ENCODE measurements at places on chromosomes 6 and 20.

DNA sequence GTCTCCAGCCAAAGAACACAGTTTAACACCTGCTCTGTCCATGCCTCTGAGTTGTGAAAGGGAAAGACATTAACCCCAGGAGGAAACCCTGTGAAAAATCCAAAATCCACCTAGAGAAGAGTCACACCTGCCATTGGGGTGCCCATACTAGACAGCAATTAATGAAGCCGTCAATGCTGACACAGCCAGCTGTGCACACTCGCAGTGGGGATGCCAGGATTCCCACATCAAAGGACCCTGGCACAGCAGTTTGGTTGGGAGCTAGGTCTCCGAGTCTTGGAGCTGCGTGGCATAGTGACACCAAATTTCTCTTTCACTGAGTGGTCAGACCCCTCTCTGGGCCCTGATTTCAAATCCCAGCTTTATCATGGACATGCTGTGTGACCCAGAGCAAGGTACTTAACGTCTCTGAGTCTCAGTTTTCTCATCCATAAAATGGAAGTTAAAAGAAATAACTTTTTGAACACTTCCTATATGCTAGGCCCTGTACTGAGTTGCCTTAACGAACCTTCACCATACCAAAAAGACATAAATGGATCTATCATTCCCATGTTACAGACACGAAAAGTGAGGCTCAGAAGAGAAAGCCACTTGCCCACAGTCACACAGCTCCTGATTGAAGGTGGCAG lies 30.8 kb downstream of the BPIFB1 start:
- DNase-seq: no peak

- no peak for DNase-seq
These were observed 53.9 kb downstream of the HS3ST5 start for GRCh38 chr6:114288701-114289495.

DNA sequence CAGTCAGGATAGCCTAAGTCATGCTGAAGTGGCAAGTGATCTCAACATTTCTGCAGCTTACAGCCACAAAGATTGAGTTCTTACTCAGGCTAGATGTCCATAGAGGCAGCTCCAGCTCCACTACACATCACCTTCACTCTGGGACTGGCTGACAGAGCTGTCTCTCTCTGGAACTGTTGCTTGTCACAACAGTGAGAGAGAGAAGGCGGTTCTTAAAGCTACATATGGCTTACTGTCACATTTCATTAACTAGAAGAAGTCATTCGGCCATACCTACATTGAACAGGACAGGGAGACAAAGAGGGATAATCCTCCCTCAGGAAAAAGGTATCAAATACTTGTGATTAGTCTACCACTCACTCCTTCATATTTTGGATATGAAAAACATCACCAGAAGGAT lies 914.9 kb upstream of the FLRT3 start:
- DNase-seq: no peak

GRCh38 chr6:130116273-130116672 lies 97.9 kb downstream of the L3MBTL3 start:
- DNase-seq: no peak

- DNase-seq: no peak
These were observed 37.4 kb upstream of the GABRR1 start for GRCh38 chr6:89254569-89254968.

- no peak for DNase-seq
These were observed 107.6 kb downstream of the THBS2 start for GRCh38 chr6:169145991-169146501.

- DNase-seq: no peak
These were observed 172.8 kb downstream of the KLHL32 start for GRCh38 chr6:97097068-97098047.

- no peak for DNase-seq
These were observed 12.3 kb upstream of the UBE2V1 start for GRCh38 chr20:50125279-50125678.

- no peak for DNase-seq
These were observed 275.9 kb downstream of the FOXC1 start for GRCh38 chr6:1885576-1886011.

DNA sequence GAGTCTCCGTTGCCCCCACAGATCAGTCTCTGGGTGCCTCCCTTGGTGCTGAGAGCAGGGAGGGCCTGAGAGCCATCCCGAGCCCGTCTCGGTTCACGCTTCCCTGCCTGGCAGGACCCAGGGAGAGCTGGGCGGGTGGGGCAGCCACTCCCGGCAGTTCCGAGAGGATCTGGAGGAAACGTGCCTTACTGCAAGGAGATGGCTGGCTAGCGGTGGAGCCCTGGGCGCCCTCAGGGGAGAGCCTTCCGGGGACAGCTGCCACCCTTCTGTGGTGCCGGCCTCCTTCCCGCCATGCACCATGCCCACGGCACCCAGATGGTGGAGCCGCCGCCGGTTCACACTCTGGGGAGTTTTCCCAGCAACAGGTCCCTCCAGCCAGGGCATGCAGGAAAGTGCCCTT lies 45.8 kb upstream of the SLCO4A1 start:
- no peak for DNase-seq

DNA sequence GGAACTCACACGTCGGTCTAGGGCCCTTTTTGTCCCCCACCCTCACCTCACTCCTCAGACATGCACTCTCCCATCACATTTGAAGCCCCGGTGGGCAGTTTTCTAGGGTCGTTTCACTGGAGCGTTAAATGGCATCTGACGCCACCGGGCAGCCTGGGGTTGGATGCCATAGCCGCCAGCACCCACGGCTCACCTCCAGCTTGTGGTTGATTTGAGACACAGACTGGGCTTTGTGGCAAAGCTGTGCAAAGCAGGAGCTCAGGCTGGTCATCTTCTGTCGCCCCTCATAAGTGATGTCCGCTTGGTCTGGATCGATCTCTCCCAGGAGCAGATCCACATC lies 530 bp downstream of the GOPC start:
- no peak for DNase-seq

- no peak for DNase-seq
These were observed 160.8 kb downstream of the PDE7B start for GRCh38 chr6:136012198-136012887.

DNA sequence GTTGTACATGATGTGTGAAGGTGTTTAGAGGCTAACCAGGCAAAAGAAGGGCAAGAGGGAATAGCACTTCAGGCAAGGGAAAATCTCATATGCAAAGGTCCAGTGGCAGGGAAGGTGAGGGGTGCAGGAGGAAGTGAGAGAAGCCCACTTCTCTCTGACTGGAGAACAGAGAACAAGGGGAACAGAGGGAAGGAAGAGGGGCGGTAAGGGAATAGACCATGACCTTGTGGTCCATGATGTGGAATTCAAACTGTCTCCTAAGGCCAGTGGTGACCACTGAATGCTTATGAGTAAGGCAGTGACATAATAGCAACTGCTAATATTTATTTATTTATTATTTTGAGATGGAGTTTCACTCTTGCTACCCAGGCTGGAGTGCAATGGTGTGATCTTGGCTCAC lies 20.6 kb upstream of the SLC9A8 start:
- no peak for DNase-seq

GRCh38 chr6:110652520-110652919 lies 162.7 kb downstream of the CDK19 start:
- no peak for DNase-seq

- no peak for DNase-seq
These were observed 10.1 kb downstream of the SLC35F1 start for GRCh38 chr6:117917176-117917575.

DNA sequence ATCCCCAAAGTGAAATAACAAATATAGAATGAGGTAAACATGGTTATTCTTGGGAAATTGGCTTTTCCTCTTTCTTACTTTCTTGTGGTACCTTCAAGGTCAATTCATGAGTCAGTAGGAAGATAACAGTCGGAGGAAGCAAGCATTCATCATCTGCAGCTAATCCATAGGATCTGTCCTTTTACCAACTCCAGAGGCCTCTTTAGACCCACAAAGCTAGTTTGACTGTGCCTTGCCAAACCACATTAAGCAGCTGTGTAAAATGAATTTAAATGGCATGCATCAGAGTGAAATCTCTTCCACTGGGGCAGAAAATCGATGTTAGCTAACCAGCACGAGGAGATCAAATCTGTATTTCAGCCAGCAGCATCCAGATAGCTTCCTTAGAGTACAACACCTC lies 171.3 kb downstream of the TMEM242 start:
- no peak for DNase-seq

DNA sequence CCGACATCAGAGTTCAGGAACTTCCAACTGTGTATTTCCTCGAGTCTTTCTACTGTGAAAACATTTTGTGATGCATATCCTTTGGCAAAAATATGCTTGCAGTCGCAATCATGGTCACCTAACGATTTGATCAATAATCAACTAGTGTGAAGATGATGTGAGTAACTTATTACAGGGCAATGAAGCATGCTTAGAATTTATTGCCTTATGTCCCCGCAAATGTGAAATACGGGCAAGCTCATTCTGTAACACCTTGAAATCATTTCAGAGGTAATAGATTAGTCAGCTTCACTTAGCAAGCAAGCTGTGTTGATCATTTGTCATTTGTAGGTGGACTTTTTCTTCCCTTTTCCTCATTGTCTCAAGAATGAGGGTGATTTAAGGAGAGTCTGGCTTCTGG lies 67.9 kb upstream of the DOK5 start:
- DNase-seq: no peak

- DNase-seq: peak; percentile 86
These were observed at the start of gene CASP8AP2 for GRCh38 chr6:89829472-89830169. TSS of gene CASP8AP2 (plus strand) at chr6:89829880.

DNA sequence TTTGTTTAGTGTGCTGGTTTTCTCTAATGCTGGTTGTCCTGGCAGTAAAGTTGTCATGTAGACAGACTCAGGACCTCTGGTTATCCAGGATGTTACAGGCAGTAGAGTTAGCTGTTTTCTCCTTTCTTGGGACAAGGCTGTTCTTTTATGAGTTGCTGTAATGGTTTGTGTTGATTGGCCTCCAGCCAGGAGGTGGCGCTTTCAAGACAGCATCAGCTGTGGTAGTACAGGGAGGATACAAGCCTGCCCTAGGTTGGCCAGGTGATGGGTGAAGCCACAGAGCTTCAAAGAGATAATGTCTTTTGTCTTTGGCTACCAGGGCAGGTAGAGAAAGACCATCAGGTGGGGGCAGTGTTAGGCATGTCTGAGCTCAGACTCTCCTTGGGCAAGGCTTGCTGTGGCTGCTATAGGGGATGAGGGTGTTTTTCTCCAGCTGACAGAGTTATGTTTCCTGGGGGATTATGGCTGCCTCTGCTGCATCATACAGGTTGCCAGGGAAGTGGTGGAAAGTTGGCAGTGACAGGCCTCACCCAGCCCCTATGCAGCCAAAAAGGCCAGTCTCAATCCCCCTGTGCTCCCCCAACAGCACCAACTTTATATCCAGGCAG lies 127.2 kb upstream of the TAB2 start:
- peak; percentile 25 for DNase-seq

- no peak for DNase-seq
These were observed 92.5 kb upstream of the ADGRF1 start for GRCh38 chr6:47134476-47135189.

DNA sequence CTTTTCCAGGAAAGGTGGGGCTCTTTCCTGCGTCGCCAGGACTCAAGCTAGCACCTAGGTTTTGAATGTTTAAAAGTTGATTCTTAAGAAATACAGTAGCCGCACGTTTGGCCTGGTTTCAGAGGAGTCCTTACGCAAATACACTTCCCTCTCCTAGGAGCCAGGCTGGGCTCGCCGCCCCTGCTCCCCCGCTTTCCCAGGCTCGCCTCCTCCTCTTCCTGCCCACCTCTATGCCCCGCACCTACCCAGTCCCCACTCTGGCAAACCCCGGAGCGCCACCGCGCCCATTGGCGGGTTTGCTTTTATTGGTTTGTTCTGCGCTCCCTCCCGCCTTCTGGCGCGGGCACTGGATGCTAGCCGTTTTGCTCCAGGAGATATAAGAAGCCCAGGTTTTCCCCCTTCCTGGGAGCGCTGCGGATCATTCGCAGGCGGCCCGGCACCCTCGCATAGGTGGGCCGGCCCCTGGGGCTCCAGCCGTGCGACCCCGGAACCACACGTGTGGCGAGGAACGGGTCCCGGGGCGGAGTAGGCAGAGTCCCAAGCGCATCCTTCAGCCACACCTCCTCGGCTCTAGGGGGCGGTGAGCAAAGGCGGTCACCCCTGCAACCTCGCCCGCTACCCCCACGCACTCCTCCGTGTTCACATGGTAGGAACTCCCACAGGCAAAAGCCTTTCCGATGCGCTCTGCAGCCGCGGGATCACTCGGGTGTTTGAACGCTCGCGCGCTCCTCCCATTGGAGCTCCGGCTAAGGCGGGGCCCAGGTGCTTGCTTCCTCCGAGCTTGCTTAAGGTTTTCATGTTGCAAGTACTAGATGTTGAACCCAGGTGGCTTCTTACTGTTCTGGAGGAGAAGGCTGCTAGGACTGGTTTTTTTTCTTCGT lies 119.0 kb downstream of the RTN4IP1 start:
- DNase-seq: peak; percentile 67

- DNase-seq: no peak
These were observed 28.0 kb upstream of the MCM9 start for GRCh38 chr6:118963003-118963402.

DNA sequence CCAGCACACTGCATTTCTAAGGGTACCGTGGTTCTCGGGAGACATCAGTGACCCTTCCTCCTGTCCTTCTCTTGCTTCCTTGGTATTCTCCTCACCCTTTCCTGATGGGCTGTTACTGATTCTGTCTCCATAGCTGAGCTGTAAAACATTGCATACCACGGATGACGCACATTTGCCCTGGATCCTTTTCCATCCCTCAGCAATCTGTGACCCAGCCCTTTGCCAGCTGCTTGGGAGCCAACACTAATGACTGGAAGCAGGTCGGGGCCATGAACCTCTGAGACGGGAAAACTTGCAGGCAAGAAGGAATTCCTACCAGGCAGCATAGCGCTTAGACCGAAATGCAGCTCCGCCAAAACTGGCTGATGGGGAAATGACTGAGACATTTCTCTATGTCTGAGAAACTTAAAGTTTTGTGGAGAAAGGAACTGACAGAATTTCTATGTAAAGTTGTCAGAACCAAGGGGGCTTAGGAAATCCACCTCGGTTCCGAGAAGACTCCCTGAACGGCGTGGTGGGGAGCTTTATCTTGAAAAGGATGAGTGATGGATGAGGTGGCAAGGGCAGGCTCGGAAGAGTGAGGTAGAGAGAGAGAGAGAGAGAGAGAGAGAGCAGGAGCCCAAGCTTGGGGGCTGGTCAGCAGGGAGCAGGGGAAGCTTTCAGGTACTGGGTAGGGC lies 19.2 kb downstream of the TUBB2B start:
- DNase-seq: no peak

- no peak for DNase-seq
These were observed 108.7 kb upstream of the MAP3K4 start for GRCh38 chr6:160882791-160883279.

Data from stimulated activated CD8-positive, alpha-beta memory T cell treated with anti-CD3 and anti-CD28 coated beads, Interleukin-7, amount 100 ng/mL, for 48 hours (primary cell).